ENCODE measurements at places on chromosomes 3 and 15. TPM values are rescaled to one million over a fixed set of nuclear protein-coding genes. Genes with fewer than 3 reads are reported as not detected.

DNA sequence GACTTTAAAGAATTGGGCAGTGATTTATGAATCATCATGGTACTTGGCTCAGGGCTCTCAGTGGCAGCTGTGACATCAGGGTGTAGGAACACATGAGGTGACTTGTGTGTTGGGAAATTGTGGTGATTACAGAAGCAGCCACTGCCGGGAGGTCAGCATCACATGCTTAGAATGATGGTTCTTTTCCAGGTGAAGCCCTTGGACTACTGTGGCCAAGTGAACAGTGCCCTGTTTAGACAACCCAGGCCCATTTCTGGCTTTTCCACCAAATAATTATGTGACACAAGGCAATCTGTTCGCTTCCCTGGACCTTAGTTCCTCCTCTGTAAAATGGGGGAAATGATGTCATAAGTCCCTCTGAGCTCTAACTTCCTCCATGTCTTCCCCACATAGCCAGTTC, 139.7 kb upstream of the ROPN1 start:
- DNase-seq = no peak

GRCh38 chr3:126706631-126707030, 2.6 kb downstream of the CHCHD6 start:
- DNase-seq = no peak

DNA sequence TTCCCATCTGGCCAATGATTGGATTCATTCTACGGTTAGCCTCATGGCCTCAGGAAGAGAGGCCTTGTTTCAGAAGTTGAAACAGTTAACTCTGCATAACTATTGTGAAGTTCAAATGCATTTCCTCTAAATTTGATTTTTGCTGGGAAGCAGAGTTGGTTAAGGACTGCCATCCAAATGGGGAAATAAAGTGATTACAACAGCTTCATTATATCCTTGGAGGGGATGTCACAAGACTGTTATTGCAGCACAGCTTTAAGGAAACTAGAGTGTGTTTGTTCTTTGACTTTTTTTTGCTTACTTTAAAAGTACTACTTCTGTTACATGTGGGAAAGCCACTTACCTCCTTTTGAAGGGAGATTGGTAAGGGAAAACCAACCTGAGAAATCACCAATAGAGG, 164.8 kb downstream of the AKAP13 start:
- DNase-seq = no peak

DNA sequence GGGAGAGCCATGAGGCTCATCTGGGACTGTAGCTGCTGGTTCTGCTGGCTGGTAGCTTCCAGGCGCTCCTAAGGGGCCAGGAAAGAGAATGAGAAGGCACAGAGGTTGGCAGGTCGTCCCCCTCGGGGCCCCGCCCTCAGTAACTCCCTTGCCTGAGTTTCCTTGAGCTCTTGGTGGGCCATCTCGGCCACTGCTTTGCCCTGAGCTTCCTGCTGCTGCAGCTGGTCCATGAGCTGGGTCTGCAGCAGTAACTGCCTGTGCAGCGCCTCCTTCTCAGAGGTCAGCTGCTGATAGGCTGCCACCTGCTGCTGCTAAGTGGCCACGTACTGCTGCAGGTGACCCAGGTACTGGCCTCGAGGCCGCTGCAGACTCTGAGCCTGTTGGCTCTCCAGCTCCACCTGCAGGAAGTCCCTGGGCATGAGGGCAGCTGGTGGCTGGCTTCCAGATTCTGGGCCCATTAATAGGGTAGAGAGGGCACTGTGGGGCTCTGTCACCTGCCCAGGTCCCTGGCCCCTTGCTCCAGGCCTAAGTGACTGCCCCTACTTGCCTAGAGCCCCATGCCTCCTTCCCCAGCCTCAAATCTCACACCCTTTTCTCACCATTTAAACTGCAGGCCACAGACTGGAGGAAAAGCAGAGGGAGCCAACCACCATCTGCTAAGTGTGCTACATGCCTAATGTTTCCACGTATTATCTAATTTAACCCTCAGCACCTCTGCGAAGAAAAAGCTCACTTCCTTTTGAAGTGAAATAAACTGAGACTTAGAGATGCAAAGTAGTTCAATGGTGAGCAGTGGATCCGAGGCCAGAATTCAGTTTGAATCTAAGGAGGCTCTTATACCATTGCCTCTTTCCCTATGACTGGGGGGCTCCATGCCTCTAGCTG, 10.8 kb upstream of the VPS33B start:
- DNase-seq = peak; percentile 92

Gene SLC2A2
- 4.0 TPM for total RNA-seq

Gene CSTA
- total RNA-seq = 1.0 TPM

DNA sequence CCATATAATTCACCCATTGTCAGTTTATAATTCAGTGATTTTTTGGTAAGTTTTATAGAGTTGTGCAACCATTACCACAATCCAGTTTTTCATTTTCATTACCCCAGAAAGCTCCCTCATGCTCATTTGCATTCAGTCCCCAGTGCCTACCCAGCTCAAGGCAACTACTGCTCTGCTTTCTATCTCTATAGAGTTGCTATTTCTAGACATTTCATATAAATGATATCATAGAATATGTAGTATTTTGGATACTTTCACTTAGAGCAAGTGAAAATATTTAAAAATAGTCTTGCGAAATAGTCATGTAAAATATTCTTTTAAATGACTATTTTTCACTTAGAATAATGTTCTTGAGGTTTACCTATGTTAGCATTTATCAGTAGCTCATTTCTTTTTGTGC, 42.1 kb downstream of the ZNF654 start:
- no peak for DNase-seq

DNA sequence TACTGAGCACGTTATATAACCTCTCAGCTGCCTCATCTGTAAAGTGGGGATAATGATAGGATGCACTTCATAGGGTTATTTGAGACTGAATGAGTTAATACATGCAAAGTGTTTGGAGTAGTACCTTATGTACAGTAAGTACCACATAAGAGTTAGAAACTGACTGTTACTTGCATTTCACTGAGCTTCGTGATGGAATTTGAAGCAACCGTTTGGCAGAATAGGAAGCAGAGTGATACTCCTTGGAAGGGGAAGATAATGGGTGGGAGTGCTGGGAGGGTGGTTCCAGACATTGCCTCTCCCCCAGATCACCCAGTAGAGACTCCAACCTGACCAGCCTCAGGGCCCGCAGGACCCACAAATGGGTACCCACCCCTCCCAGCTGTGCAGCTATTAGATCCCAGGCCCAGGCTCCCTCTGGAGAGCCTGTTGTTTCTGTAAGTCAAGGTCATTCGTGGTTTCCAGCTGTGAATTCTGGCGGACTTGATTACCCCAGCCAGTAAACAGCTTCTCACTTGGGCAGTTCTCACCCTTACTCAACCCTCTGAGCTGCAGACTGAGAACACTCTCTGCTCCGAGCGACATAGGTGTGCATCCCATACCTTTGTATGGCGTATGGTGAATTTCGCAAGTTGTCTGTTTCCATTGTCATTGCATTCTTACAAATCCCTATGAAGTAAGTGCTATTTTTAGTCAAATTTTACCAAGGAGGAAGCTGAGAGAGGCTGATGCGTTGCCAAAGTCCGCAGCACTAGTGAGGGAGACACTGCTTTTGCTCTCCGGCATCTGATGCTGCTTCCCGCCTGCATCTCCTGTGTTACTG, 11.1 kb downstream of the ALPK3 start:
- DNase-seq = no peak

Gene CLDN16
- total RNA-seq = 0.27 TPM

Gene SLC28A1
- total RNA-seq = not detected

GRCh38 chr3:188476935-188477334, 323.0 kb downstream of the LPP start:
- no peak for DNase-seq

DNA sequence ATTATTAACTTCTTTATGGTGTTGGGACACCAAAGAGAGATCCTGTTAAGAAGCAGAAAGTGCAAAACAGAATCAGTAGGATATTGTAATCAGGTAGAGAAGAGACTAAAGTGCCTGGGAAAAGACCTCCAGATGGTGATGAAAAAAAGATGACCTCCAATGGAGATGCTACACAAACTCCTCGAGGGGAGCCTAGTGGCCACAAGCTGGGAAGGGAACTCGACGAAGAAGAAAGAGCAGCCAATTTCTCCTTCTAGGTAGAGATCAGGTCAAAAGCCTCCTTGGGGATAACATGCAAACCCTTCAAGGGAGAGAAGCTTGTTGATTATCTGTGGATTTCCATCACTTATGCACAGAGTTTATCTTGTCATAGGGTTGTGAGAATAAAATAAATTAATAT, 647.6 kb downstream of the ROBO2 start:
- no peak for DNase-seq

Data from Caco-2 (cell line).